ENCODE measurements at places on chromosomes 1 and 21.

DNA sequence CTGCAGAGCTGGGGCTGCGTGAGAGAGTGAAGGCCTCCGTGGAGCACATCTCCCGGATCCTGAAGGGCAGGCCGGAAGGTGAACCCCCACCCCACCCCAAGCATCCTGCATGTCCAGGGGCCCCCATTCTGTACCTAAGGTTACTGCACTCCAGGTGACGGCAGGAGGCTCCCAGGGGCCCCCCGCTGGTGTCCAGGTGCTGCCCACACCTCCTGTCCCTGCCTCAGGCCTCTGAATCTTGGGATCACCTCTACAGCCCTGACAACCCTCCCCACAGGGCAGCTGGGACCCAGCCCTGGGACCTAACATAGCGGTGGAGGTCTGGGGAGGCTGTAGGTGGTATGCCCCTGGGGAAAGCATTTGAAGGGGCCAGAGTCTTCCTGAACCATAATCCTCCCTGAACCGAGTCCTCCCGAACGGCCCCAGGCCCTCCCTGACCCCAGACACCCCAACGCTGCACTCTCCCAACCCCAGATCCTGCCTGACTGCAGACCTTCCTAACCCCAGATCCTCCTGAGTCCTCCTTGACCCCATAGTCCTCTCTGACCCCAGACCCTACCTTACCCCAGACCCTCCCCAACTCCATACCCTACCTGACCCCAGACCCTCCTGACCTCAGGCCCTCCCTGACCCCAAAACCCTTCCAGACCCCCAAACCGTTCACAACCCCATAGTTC, 33.5 kb downstream of the TRIM11 start:
- DNase-seq = no peak

DNA sequence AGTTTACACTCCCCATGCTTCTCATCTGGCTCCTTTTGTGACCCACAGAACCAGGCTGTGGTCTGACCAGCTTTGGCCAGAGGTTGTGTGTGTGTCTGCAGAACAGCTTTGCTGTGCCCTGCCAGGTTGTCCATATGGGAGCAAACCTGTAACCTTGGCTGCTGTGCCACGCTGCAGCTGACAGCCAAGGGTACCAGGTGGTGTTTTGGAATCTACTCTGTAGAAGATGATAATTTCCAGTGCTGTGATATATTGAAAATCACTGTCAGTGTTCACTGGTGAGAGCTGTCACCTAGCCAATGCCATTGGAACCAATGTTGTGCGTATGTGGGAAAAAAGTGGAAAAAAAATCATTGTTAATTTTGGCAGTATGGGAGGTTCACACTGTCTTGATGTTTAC, 18.2 kb downstream of the CENPF start:
- DNase-seq = no peak

DNA sequence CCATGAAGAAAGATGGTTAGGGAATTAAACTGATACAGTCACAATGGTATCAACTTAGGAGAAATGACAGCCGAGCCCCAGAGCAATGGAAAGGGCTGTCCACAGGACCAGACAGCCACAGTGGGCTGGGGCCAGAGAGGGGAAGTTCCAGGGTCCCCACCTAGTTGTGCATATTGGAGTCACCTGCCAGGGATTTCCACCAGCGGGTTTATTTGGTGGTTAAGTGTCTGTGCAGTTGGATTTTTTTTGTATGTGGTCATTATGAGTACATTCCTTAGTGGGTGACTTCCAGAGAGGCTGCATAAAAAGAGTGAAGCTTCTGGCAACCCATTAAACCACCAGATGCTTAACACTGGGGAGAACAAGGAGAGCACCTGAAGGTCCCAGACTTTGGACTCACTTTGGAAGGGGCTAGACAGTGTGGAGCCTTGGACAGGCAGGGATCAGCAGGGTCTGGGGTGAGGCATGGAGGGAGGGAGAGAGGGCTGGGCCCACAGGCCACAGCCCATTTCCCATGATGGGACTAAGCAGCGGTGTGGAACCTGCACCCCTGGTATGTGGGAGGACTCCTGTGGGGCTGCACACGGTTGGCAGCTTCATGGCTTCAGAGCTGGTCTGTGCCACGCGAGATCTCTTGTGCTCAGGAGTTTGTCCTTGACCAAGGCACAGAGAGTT, 7.8 kb upstream of the PTTG1IP start:
- no peak for DNase-seq

DNA sequence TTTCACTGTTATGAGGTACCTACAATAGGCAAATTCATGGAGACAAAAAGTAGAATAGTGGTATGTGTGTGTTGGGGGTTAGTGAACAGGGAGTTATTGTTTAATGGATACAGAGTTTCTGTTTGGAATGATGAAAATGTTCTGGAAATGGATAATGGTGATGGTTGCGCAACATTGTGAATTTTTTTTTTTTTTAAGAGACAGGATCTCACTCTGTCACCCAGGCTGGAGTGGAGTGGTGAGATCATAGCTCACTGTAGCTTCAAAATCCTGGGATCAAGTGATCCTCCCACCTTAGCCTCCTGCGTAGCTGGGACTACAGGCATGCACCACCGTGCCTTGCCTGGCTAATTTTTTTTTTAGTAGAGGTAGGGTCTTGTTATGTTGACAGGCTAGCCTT, 34.5 kb upstream of the TRABD2B start:
- no peak for DNase-seq

DNA sequence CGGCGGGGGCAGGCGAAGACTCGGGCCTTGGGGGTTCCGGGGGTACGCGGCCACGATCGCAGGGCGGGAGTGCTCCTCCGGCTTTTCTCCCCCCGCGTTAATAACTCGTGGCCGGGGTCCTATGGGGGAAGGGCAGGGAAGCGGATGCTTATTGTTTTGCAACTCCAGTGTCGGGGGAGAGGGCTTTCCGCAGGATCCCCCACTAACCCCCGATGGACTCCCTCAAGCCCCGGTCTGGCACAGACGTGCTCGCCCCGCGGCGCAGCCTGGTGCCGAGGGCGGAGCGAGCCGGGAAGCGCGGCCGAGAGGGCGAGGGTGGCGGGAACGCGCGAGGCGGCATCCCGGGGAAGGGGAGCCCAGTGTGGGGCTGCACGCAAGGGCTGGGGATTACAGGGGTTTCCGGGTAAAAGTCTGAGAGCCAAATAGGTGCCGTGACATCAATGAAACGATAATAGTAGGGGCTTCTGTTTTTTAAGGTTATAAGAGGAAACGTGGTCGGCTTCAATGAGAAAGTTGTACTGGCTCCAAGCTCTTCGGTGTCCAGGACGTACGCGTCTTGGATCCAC, 772 bp downstream of the UCK2 start:
- DNase-seq = peak; percentile 23

GRCh38 chr1:224061436-224061835, 52.5 kb upstream of the FBXO28 start:
- DNase-seq = no peak

DNA sequence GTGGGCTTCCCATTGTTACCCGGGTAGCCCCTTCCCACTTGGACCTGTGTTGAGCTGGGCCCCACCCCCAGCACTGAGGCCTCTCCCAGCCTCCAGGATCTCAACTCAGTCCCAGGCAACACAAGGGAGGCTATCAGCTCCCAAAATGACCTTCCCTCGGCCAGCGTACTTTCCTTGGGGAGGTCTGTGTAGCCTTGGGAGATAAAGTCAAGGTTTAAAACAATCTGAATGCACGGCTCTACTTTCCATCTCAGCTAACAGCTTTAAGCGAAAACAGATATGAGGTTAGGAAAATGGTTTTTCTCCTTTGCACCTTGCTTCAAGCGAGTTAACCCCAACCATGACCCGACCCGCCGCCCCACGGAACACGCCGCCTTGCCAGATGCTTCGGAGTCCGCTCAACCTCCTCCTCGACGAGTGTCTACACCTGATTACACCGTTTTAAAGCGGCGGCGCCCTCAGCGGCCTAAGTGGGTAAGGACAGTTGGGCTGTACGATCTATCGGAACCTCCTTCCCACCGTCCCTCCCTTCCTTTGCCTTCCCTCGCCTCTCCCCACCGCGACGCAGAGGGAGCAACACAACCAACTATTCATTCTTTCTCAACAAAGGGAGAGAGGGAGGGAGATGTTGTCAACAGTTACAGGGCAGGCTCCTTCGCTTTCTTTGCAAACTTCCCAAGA, 1.1 kb downstream of the BCAR3 start:
- peak; percentile 20 for DNase-seq

- no peak for DNase-seq
These were observed 4.9 kb upstream of the NPL start for GRCh38 chr1:182784556-182785171.

DNA sequence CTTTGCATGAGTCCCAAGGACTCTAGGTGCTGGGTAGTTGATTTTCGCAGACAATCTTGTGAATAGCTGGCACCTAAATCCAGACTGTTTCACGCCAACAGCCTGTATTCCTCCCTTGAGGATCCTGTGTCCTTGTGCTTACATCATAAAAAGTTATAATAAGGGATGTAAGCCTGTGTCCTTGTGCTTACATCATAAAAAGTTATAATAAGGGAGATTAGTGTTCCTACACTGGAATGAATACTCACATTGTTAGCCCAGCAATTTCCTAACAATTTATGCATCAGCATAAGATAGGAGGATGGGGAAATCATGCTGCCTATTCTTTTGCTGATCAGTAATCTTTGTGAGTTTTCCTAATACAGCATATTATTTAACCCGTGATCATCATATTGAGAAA, 4.0 kb upstream of the HSD3B2 start:
- no peak for DNase-seq

DNA sequence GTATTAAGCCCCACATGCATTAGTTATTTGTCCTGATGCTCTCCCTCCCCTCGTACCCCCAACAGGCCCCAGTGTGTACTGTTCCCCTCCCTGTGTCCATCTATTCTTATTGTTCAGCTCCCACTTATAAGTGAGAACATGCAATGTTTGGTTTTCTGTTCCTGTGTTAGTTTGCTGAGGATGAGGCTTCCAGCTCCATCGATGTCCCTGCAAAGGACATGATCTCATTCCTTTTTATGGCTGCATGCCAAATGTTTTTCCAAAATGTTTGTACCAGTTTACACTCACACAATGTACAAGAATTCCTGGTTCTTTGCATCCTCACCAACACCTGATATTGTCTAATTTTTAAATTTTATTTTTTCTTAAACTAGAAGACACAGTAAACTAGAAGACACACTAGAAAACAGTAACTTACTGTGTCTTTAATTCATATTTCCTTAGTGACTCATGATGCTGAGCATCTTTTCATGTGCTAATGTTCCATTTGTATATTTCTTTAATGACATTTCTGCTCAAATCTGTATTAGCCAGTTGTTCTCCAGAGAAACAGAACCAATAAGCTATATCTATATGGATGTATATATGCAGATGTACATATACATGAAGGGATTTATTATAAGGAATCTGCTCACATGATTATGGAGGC, 19.4 kb upstream of the USP1 start:
- DNase-seq = no peak

DNA sequence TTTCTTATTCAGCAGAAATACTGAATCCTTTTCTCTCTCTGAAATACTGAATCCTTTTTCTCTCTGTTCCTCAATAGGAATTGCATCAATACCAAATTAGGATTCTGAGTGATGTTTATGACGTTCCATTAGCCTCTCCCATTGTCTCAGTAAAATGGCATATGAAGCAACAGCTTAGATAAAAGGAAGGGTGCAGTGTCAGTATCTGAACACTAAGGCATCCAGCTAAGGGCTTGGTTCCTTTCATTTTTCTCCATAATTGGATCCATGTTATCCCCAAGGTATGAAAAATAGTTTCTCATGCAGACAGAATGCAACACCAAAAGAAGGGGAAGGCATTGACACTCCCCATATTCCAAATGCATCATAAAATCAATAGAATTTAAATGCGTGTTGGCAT, 61.5 kb upstream of the RAVER2 start:
- no peak for DNase-seq

DNA sequence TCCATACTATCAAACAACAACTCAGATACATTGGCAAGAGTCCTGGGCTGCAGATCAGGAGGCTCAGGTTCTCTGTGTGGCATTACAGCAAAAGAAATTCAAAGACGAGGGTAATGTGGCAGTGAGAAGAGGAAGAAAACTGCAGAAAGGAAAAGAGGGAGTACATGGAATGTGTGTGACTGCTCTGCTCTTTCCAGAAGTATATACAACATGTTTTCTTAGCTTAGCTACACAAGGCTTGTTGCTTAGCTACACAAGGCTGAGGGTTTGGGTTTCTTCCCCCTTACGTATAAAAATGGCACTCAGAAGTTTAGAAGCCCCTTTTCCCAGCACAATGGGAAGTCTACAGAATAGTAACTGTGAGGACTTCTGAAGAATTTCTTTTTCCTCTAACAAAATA, 86.0 kb downstream of the PRRX1 start:
- DNase-seq = no peak

- no peak for DNase-seq
These were observed 22.7 kb upstream of the LAMC2 start for GRCh38 chr1:183163316-183163715.

DNA sequence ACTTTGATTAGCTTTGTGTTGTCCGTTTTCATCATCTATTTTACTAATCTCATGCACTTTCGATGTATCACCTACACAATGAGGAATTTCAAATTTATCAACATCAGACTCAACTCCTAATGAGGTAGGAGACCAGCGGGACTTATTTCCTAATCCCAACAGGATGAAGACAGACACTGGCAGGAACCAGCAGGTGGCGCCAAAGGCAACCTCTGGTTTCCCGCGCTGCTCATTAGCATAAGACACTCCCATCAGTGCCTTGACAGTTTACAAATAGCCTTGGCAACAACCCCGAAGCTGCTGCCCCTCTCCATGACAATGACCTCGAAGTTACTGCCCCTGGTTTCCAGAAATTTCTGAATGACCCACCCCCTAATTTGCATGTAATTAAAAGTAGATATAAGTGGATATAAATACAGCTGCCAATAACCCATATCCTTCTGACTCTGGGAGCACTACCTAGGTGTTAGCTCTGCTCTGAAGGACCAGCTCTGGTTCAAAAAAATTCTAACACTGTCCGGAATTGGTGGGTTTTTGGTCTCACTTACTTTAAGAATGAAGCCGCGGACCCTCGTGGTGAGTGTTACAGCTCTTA, 974.8 kb downstream of the ADGRL2 start:
- DNase-seq = peak; percentile 4

DNA sequence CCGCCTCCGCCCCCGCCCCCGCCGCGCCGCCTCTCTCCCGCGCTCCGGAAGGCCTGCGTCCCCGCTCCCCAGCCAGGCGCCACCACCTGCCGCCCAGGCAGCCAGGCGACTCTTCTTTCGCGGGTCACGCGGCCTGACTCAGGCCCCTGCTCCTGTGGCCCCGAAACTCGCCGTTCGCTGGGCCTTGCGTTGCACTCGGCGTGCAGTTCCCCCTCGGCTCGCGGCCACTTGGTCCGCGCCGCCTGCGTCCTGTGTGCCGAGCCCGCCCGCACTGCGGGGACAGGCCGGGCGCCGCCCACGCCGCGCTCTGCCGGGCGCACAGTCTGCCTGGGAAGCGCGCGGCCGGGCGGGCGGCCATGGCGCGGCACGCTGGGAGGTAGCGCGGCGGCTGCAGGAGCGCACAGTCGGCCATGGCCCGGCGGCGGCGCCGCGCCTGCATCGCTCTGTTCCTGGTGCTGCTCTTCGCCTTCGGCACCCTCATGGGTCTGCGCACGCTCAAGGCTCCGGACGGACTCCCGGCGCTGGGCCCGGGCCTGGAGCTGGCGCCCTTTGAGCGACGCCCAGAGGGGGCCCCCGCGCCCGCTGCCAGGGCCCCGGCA, at the start of gene MANEAL:
Gene MANEAL (plus strand): TSS at position 75 of the 599 bp plus-strand sequence. CDS start 336 bp downstream, at position 411.
- peak; percentile 19 for DNase-seq

- no peak for DNase-seq
These were observed 106.2 kb downstream of the TM2D1 start for GRCh38 chr1:61618755-61619154.

GRCh38 chr21:33189824-33190223, 39.9 kb upstream of the IFNAR2 start:
- no peak for DNase-seq

- DNase-seq = peak; percentile 62
These were observed 8.2 kb downstream of the IFFO2 start for GRCh38 chr1:18948048-18948912.

- DNase-seq = peak; percentile 18
These were observed 55.3 kb upstream of the EIF4G3 start for GRCh38 chr1:21232044-21232443.
